ENCODE measurements at places on chromosomes 13 and 19.

DNA sequence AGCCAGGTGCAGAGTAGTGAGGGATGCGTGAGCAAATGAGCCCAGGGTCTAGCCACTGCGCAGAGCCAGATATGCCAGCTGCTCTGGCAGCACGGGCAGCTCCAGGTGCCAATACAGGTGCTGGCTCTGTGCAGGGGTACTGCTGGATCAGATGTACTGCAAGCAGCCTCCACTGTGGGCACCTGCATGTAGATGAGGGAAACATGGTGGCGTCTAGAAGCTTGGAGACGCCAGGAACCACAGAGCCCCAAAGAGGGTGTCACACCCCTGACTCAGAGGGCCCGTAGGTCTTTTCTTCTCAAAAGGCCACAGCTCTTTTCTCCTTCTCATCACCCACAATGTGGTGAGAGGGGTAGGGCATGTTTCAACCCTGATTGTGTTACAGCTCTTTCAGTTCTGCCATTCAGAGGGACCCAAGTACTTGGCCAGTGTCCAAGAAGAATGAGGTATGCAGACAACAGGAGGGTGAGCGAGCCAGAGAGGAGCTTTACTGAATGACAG, 244.4 kb upstream of the SLITRK1 start:
- DNase-seq, result no peak

- peak; percentile 70 for DNase-seq
Measured at GRCh38 chr19:21835810-21836444, at the start of gene ZNF43. ZNF43 (minus strand) TSS chr19:21836182; CDS start chr19:21836038, 144 bp downstream.

- DNase-seq, result no peak
Measured at GRCh38 chr19:32813862-32814425, 55.6 kb downstream of the SLC7A9 start.

- no peak for DNase-seq
Measured at GRCh38 chr19:50505856-50506611, 5.0 kb downstream of the JOSD2 start.

GRCh38 chr13:39197647-39198007, 159.4 kb downstream of the NHLRC3 start:
- no peak for DNase-seq

GRCh38 chr19:48879025-48879637, 6.9 kb downstream of the PPP1R15A start:
- no peak for DNase-seq

- DNase-seq, result no peak
Measured at GRCh38 chr19:412356-413355, 3.7 kb upstream of the C2CD4C start.

DNA sequence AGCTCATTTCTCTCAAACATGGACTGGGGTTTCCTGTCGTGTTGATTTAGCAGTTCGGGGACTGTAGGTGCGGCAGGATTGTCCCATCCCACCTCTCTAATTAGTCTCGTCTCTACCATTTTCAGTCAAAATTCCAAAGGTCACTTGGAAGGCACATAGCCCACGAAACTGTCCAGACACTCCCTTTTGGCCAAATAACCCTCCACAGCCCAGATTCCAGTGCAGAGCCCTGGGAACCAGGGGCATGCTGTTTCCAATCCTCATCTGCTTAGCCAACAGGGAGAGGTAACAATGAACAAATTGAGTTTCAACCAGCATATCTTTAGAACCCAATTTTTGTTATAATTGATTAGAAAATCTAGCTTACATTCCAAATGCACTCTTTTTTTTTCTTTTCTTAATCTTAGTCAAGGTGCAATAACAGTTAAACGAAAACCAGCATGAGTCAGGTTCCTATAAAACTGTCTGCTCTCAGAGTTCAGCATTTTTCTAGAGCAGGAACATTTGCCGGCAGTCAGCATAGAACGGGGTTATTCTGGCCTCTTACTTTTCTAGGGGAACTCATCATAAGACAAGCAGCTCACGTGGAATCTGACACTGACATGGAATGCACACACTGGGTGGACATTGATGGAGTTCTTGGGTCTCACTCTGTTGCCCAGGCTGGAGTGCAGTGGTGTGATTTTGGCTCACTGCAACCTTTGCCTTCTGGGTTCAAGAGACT, 14.4 kb upstream of the CEBPA start:
- DNase-seq, result no peak

DNA sequence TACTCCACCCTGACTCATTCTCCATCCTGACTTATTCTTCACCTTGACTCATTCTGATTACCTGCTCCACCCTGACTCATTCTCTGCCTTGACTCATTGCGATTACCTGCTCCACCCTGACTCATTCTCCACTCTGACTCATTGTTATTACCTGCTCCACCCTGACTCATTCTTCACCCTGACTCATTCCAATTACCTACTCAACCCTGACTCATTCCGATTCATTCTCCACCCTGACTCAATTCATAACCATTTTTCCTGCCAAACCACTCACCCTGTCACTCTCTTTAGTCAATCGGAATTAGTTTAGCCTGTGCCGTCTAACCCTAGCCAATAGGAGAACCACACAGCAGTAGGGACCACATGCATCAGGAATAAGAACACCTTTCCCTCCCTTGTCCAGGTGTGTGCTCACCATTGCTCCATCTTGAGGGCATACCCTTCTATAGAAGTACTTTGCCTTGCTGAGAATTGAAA, 1227.4 kb upstream of the PCDH20 start:
- no peak for DNase-seq

- DNase-seq, result no peak
Measured at GRCh38 chr19:1199531-1199930, 6.0 kb upstream of the STK11 start.
